ENCODE measurements at places on chromosomes 4 and X.

GRCh38 chr4:101242441-101242840 is 104.9 kb downstream of the PPP3CA start:
- no peak for DNase-seq

- DNase-seq: no peak
Measured at GRCh38 chr4:14924812-14925344, 77.4 kb upstream of the CPEB2 start.

DNA sequence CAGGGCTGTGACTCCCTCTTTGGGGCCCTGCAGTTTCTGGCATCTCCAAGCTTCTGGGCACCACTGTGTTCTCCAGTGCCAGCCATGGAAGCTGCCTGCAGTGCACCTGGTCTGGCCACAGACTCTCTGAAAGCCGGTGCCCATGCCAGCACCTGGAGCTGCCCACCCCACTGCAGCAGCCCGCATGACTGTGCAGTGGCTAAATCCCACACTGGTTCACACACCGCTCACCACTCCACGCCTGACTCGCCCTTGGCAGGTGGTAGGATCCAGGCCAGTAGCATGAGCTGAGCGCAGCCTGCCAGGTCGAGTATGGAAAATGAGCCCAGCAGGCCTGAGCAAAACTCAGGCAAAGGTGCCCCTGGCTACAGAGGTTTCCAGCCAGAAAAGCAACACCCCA is 72.8 kb upstream of the INTU start:
- no peak for DNase-seq

- DNase-seq: no peak
Measured at GRCh38 chr4:10275696-10276095, 159.1 kb upstream of the WDR1 start.
